CD4-positive, alpha-beta T cell treated with Interleukin-17A for 1 hour (primary cell): ENCODE measurements at places on chromosomes 6 and 20.

DNA sequence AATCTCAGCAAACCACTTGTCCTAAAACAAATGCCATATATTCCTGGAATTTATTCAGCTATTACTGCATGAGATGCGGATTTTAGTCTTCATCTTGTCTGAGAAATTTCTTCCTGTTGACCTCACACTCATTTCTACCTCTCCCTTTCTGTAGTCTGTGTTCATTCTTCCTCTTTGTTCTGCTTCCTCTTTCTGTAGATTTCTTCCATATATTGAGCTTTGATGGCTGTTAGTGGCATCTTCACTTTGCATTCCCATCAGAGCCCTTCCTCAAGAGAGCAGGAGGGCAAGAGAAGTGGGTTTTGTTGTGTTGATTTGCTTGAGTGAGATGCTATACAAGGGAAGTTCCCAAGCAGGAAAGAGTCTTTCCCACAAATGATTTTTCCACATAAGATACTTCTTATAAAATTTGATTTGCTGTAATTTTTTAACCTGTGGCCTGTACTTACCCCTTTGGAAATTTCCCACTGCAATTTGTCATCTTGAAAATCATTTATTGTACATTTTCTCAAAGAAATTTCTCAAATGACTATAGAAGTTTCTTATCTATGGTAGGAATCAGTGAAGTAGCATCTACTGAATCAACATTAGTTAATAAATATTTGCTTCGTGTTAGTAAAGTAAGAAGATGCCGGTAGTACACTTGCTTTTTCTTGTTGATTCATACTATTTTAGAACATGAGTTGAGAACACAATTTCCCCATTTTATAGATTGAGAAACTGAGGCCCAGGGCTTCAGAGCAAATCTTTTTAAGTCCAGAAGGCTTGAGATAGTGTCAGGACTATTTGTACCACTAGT is 43.8 kb downstream of the MAP3K4 start:
- no peak for DNase-seq

DNA sequence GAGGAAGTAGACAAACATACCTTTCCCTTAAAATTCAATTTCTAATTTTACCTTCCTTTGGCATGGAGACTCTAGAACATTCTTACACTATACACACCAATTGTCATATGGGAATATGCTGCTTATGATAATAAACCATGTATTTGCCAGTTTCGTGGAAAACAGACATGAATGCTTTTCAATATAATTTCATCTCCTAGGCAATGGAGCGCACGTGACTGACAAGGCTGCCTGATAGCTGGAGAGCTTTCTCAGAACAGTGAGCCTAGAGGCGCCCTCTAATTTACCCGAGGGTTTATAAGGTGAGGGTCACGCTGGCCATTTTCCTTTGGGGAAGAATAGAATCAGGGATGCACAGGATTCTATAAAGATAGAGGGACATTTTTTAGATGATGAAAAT is 56.5 kb downstream of the PRR18 start:
- DNase-seq, result no peak

- DNase-seq, result no peak
These were observed 45.5 kb upstream of the NXT1 start for GRCh38 chr20:23305098-23305497.

DNA sequence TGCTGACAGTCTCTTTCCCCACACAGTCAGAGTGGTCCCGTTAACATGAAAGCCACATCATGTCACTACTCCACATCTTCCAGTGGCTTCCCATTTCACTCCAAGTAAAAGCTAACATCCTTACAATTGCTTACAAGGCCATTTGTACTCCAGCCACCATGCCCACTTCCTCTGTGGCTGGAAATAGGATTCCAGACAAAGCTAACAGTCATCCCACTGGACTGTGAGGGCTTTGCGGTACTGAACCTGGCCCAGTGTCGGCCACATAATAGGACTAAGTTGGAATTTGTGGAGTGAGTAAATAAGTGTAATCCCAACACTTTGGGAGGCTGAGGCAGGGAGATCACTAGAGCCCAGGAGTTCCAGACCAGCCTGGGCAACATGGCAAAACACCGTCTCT is 10.9 kb downstream of the CCM2L start:
- no peak for DNase-seq

DNA sequence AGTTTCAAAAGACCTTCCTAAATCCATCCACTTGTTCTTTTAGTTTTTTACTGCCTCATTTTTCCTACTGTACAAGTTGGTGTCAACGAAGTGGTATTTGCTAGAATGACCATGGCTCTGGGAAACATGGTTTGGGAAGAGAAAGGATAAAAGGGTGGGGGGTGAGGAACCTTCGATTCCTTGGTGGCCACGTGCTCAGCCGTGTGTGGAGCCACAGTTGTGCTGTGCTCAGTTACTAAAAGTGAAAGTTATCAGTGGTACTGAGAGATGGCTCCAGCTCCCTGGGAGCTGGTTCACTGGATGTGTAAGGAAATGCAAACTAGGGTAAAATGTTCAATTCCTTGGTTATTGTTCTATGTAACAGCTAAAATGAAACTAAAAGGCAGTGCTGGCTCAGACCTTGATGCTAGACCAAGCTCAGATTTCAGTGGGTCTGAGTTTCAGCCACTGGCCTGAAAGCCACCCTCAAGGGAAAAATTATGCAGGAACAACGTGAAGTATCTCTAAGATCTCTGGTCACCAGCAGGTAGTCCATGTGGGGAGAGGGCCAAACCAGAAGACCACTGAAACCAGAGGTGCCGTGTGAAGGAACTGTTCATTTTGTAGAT is 7.4 kb upstream of the SLC22A2 start:
- no peak for DNase-seq

- no peak for DNase-seq
These were observed 36.6 kb downstream of the ERGIC3 start for GRCh38 chr20:35578469-35578868.

GRCh38 chr6:23589811-23590210 is 536.2 kb upstream of the NRSN1 start:
- no peak for DNase-seq

- no peak for DNase-seq
These were observed 319.0 kb downstream of the HACE1 start for GRCh38 chr6:104540743-104541142.
